ENCODE measurements at places on chromosomes 1 and 21.

- DNase-seq, result no peak
These were observed 92.8 kb upstream of the ZP4 start for GRCh38 chr1:237983496-237983895.

DNA sequence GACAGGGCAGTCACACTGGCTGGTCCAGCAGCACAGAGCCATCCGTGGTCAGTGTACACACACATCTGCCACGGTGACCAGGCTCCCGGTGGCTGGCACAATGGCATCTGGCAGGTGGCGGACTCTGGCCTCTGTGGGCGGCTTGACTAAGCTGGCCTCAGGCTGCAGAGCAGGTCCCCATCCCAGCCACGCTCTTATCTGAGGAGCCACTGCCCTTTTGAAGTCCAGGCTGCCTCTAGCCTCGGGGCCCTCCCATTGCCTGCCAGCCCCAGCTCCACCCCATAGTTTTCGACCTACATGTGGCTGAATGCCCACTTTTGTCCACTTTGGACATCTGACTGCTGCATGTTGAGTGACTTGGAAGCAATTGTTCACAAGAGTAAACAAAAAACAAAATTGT is 29.9 kb upstream of the EDN2 start:
- DNase-seq, result no peak

GRCh38 chr1:44700573-44700972 is 26.1 kb downstream of the ARMH1 start:
- DNase-seq, result no peak

DNA sequence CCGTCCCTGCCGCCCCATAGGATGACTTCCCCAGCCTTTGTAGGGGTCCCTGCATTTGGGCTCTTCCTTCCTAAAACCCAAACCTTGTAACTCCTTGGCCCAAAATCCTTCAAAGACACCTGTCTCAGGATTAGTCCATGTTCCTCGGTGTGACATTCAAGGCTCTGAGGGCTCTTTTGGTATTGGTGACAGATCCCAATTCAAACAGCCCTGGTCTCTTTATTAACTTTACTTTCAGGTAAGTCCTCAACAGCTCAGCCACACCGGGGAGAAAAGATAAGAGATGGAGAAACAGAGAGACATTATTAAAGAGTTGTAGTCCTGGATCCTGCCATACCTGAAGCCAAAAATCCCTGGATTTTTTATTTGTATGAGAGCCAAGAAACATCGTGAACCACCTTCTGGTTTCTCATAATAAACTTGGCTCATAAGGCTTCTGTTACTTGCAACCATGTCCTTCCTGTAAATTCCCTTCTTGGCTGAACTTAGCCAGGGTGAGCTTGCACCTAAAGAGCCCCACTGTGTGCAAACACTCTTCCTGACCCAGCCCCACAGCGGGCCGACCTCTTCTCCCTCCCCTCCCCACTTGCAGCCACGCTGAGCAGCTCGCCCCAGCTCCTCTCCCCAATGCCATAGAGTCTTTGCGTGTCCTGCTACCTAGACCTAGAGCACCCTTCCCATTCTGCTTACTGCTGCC is 7.9 kb upstream of the MATN1 start:
- no peak for DNase-seq

- DNase-seq, result no peak
These were observed 20.2 kb downstream of the EXOC8 start for GRCh38 chr1:231317306-231318014.

GRCh38 chr1:97145321-97145956 is 423.9 kb downstream of the PTBP2 start:
- DNase-seq, result peak; percentile 93

DNA sequence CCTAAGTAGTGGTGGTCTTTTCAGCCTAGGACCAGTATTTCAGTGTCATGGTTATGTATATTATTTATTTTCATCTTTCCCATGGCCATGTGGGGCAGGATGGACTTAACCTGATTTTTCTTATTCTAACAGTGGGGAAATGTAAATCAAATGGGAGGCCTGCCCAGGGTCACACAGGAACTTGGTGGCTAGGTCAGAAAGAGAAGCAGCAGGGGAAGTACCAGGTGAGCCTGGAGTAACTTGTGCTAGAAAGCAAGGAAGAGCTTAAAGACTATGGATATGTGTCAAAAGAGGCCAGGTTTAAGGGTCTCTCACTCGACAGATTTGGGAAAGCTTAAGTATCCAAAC is 936 bp downstream of the ZFP69B start:
- no peak for DNase-seq
